ENCODE measurements at places on chromosomes 4 and X. TPM values are rescaled to one million over a fixed set of nuclear protein-coding genes. Genes with fewer than 3 reads are reported as not detected.

DNA sequence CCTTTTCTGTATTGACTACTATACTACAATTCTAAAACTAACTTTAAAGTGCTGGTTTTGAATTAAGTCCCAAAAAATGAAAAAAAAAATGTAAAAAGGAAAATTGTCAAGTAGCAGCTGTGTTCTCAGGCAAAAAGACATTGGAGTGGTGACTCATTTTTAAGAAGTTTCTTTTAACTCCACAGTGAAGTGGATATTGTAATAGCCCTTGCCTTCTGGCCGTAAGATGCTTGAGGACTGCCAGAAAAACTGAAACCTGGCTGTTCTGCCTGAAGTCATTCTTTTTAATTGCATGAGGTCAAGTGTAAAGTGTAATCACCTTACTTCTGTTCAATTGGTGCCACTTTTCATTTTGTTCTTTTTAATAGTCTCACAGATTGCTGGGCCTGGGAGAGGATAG, 28.9 kb downstream of the SPANXD start:
- no peak for DNase-seq
- no peaks in the 10 kb centered on the region for H3K27me3 ChIP-seq
- no peak overlapping the region for H3K4me3 ChIP-seq
- H3K4me1 ChIP-seq, result no peaks in the 10 kb centered on the region

DNA sequence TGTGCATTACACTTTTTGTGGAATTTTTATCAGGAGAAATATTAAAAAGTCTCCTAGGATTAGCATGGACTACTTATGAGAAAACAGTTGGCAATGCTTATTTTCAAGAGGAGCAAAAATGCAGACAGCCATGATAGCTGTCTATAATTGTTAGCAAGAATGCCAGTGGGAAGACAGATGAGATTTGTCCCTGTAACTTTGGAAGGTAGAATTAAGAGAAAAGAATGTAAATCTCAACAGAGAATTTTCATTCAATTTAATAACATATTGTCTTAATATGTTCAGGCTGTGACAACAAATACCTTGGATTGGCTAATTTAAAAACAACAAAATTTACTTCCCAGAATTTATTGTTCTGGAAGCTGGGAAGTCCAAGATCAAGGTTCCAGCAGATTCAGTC, 349.2 kb downstream of the IQCM start:
- H3K4me1 ChIP-seq, result no peaks in the 10 kb centered on the region
- H3K36me3 ChIP-seq, result no peaks in the 10 kb centered on the region
- no peaks in the 10 kb centered on the region for H3K27me3 ChIP-seq
- no peak for DNase-seq

GRCh38 chr4:109846395-109847098, 1.4 kb upstream of the LRIT3 start:
- no peaks in the 10 kb centered on the region for H3K36me3 ChIP-seq
- DNase-seq, result no peak
- H3K27me3 ChIP-seq, result no peaks in the 10 kb centered on the region
- H3K4me3 ChIP-seq, result no peak overlapping the region

DNA sequence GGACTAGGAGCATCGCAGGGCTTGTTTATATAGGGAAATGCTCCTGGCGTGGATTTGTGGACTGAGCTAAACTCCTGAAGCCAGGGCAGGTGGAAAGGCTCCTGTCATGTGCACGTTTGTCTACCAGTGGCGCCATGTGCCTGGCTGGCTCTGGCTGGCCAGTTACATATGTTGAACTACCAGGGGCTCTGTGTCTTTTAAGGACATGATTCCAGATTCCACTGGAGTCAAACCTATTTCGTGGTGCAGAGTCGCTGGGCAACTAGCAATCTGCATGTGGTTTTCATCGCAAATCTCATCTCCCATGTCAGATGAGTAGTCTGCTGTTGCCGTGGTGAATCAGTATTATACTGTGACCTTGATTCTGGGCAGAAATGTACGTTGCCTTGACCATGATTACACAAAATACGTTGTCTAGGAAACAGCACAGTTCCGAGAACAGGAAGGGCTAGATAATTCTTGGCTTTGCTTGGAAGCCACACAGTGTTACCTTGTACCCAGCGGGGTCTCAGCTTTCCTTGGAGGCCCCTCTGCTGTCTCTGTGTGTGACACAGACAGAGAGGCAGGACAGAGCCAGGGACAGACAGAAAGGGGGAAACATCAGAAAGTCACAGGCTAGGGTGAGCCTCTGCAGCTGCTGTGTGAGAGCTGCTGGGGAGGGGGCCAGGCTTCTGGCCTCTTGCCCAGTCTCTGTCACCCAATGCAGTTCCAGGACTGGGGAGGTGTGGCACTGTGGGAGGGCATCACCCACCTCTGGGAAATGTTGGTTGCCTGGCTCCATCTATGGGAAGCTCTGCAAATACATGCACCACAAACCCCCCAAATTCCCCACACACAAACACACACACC, 19.2 kb downstream of the PNMA6E start:
- DNase-seq, result no peak
- H3K36me3 ChIP-seq, result no peaks in the 10 kb centered on the region
- H3K27ac ChIP-seq, result no peak overlapping the region
- H3K4me3 ChIP-seq, result no peak overlapping the region
- no peaks in the 10 kb centered on the region for H3K4me1 ChIP-seq
- H3K27me3 ChIP-seq, result no peaks in the 10 kb centered on the region

- H3K4me3 ChIP-seq, result no peak overlapping the region
- no peak overlapping the region for H3K27ac ChIP-seq
- H3K36me3 ChIP-seq, result no peaks in the 10 kb centered on the region
- no peaks in the 10 kb centered on the region for H3K4me1 ChIP-seq
- no peak for DNase-seq
These were observed 431.2 kb upstream of the FAM47C start for GRCh38 chrX:36577006-36577405.

- peaks cover 9% of the 10 kb centered on the region for H3K36me3 ChIP-seq
- no peak for DNase-seq
- H3K4me3 ChIP-seq, result no peak overlapping the region
- H3K4me1 ChIP-seq, result no peaks in the 10 kb centered on the region
These were observed 40.4 kb downstream of the CPLX1 start for GRCh38 chr4:785332-786073.

DNA sequence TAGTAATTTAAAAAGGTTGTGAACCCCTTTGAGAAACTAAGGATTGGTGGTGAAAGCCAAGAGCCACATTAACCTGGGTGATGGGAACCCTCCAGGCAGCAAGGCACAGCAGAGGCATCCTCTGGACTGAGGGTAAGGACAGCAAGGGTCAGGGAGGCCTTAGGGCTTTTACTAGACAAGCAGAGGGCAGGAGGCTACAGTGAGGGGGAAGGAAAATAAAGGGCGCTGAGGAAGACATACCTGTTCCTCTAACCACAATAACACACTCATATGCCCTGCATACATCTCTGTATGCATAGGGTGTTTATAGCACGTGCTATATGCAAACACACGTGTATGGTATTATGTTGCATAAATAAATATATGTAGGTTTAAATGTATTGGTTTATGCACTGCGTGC, 18.7 kb downstream of the GPM6B start:
- H3K27me3 ChIP-seq, result no peaks in the 10 kb centered on the region
- no peak for DNase-seq
- H3K27ac ChIP-seq, result no peak overlapping the region
- H3K36me3 ChIP-seq, result no peaks in the 10 kb centered on the region
- H3K4me1 ChIP-seq, result no peaks in the 10 kb centered on the region
- no peak overlapping the region for H3K4me3 ChIP-seq

- H3K27ac ChIP-seq, result no peak overlapping the region
- no peaks in the 10 kb centered on the region for H3K4me1 ChIP-seq
- no peak for DNase-seq
- no peaks in the 10 kb centered on the region for H3K27me3 ChIP-seq
- no peak overlapping the region for H3K4me3 ChIP-seq
- no peaks in the 10 kb centered on the region for H3K36me3 ChIP-seq
These were observed 6.4 kb upstream of the SMIM9 start for GRCh38 chrX:154840856-154841255.

The POLN gene
- total RNA-seq, result 0.61 TPM

The FGF13 gene
- total RNA-seq, result 7.0 TPM

DNA sequence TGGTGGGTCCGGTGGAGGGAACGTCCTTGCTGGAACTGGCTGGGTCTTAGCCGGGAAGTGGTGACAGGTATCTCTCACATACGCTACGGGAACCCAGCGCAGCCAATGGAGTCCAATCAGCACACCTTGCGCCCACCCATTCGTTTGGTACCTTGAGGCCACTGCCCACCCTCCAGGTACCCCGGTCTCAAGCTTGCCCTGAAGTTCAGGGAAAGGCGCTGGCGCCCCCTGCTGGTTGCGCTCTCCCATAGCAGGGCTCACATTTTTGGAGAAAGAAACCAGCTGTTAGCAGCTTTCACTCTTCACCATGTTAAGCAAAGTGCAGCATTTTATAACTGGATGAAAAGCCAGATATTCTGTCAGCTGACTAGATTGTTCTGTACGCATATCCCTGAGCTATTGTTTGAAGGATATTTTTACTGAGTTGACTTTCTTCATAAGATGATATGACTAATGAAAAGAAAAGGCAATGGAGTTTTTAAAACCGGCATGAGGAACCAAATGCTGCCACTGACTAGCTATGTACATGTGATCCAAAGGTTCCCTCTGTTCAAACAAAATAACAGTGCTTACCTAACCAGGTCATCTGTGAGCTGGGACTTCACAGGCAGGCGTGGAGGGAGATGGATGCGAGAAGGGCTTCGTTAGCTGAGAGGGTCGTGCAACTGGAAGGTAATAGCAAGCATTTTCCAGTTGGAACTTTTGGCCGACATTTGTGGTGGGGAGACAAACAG, 43.7 kb downstream of the OTOP1 start:
- 0 out of 2 replicates have a peak, but pooled peaks cover 3% of the 10 kb centered on the region for H3K27me3 ChIP-seq
- DNase-seq, result no peak
- H3K4me1 ChIP-seq, result no peaks in the 10 kb centered on the region
- H3K4me3 ChIP-seq, result no peak overlapping the region
- no peak overlapping the region for H3K27ac ChIP-seq

DNA sequence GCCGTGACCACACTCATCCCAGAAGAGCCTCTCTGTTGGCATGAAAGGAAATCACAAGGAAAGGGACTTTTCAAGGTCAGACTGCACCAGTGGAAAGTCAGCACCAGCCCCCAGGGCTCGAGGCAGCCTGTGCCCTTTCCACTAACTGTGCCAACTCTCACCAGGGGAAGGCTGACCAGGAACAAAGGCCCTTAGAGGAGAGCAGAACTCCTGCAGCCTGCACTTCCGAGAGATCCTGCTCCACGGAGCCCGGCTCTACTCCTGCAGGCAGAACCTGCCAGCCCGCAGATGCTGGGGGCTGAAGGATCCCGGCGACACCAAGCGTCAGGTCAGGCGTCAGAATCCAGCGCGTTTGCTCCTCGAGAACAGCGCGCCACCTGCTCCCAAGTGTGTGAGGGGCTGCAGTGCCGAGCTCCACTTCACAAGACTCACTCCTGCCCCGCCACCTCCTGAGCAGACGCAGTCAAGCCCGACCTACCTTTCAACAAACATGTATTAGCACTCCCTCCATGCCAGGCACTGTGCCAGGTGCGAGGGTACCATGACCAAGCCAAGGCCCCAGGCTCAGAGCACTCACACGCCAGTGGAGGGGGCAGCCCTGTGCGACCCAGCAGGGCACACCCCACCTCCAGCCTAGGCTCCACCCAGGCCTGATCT, 13.6 kb upstream of the HELT start:
- no peak overlapping the region for H3K4me3 ChIP-seq
- H3K4me1 ChIP-seq, result no peaks in the 10 kb centered on the region
- no peak for DNase-seq
- H3K27me3 ChIP-seq, result no peaks in the 10 kb centered on the region

GRCh38 chr4:38677441-38677840, 13.4 kb downstream of the KLF3 start:
- H3K36me3 ChIP-seq, result peaks cover 12% of the 10 kb centered on the region
- H3K4me3 ChIP-seq, result no peak overlapping the region
- H3K4me1 ChIP-seq, result peaks cover 52% of the 10 kb centered on the region

DNA sequence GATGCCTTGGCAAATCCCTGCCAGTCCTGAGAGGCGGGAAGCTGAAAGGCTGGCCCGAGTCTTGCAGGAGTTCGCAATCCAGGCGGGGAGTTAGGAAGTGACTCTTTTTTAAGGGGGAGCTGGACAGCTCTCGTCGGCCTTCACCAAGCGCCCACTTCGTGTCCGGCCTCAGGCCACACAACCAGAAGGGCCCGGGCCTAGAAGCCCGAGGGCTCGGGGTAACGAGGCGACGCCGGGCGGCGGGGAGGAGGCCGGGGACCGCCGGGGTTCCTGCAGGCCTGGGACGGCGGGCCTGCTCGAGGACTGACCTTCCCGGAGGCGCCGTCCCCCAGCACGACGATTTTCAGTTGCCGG, 395 bp downstream of the RAB28 start:
- H3K27me3 ChIP-seq, result no peaks in the 10 kb centered on the region
- peak; percentile 61 for DNase-seq
- H3K36me3 ChIP-seq, result no peaks in the 10 kb centered on the region
- H3K4me1 ChIP-seq, result no peaks in the 10 kb centered on the region
- H3K27ac ChIP-seq, result peak overlapping the region; percentile 99
- H3K4me3 ChIP-seq, result peak overlapping the region; percentile 67

DNA sequence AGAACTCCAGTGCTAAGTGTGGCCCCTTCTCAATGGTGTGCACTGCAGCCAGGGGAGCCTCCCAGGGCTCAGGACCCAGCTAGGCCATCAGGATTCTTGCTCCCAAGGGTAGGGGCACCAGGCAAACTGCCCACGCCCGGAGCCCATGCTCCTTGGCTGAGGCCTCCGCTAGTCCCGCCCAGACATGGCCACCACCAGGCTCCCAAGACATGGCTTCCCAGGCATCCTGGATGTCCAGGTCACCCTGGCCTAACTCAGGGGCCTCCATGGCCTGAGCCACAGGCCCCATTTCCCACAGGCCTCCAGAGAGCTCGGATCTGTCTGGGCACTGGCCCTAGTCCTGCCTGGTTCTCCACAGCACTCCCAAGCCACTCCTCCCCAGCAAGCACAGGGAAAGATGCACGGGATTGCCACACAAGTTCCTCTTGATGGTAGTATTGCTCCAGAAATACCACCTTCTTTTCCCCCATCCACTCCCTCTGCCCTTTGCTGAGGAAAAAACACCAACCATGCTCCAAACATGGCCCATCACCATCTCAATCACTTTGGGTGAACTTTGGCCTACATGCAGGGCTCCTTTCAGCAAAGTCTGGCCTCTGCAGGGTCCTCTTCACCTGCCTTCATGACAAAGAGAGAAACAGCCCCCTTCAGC, 274.7 kb upstream of the AGTR2 start:
- H3K27me3 ChIP-seq, result no peaks in the 10 kb centered on the region
- no peaks in the 10 kb centered on the region for H3K36me3 ChIP-seq
- DNase-seq, result no peak
- no peaks in the 10 kb centered on the region for H3K4me1 ChIP-seq
- no peak overlapping the region for H3K27ac ChIP-seq

- H3K27me3 ChIP-seq, result no peaks in the 10 kb centered on the region
- DNase-seq, result no peak
- peaks cover 15% of the 10 kb centered on the region for H3K4me1 ChIP-seq
- H3K36me3 ChIP-seq, result no peaks in the 10 kb centered on the region
These were observed 12.7 kb downstream of the FGFBP1 start for GRCh38 chr4:15925830-15926229.

The EGFL6 gene
- total RNA-seq, result not detected

The MID2 gene
- 11.6 TPM for total RNA-seq

Measured in SJSA1 (cell line).